ENCODE measurements at places on chromosomes 11 and 22. TPM values are rescaled to one million over a fixed set of nuclear protein-coding genes. Genes with fewer than 3 reads are reported as not detected.

Gene SMIM35
- total RNA-seq: not detected

- no peak for DNase-seq
- H3K27me3 ChIP-seq: no peaks in the 10 kb centered on the region
- no peak overlapping the region for H3K27ac ChIP-seq
These were observed 9.9 kb downstream of the EIF1AD start for GRCh38 chr11:65992056-65992455.

DNA sequence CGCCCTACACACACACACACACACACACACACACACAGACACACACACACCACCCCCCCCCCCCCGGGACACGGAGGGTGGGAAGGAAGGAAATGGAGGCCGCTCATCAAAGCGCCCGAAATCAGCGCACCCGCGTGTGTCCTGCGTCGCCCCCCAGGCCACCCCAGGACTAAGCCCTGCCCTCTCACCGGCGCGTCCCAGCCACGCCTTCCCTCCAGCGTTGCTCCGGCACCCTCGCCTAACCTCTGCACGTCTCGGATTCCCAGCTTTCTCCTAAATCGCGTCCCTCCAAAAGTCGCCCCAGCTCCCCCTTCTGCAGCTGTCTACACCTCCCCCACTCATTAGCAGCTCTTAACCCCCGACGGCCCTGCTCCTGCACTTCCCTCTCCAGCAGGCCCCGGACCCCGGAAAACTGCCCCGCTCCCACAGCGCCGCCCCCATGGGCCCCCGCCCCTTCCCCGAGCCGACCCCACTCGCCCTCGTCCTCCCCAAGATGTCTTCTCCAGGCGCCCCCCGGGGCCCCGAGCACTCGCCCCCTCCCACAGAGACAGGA, 557 bp downstream of the PACSIN2 start:
- peak overlapping the region; percentile 68 for H3K27ac ChIP-seq
- peaks cover 8% of the 10 kb centered on the region for H3K4me1 ChIP-seq
- H3K4me3 ChIP-seq: peak overlapping the region; percentile 88
- H3K36me3 ChIP-seq: no peaks in the 10 kb centered on the region
- DNase-seq: peak; percentile 52
- peaks cover 7% of the 10 kb centered on the region for H3K27me3 ChIP-seq

Gene MS4A14
- total RNA-seq: not detected

DNA sequence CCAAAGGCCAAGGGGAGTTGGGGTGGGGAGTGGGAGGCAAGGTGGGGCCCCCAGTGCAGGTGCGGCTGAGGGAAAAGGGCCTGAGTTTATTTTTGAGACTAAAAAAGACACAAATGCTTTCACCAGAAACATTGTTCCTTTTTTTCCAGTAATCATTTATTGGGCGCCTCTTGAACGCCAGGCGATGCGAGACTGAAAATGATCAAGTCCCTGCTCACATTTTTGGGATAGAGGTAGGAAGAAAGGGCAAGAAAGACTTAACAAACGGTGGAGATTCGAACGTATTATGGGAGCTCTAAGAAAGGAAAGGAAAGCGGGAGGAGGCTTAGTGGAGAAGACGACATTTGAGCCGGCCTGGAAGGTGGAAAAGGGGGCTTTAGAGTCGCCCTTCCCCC, 796 bp upstream of the SF3B2 start:
- peaks cover 22% of the 10 kb centered on the region for H3K4me1 ChIP-seq
- H3K27ac ChIP-seq: peak overlapping the region; percentile 97
- peaks cover 8% of the 10 kb centered on the region for H3K27me3 ChIP-seq
- DNase-seq: no peak

DNA sequence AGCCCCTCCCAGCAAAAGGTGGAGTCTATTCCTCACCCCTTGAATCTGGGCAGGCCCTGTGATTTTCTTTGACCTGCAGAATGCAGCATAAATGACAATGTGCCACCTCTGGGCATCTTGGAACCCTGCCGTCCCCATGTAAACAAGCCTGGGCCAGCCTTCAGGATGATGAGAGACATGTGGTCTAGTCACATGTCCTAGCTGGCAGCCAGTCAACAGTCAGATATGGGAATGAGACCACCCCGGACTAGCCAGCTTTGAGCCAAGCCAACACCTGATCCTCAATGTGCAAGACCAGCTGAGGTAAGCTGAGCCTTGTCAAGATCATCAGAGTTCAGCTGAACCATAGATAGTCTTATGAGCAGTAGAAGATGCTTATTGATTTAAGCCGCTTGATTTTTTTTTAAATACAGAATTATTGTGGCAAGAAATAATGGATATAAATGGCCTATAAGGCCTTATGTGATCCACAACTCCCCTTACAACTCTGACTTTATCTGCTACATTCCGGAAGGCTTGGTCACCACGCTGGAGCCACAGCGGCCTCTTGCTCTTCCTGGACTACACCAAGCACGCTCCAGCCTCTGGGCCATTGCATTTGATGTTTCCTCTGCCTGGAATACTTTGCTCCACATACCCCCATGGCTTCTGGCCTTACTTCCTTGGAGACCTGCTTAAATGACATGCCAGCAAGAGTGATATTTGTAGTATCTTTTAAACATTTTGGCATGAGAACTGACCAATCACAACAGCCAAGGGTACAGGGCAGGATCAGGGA, 225.9 kb upstream of the SESN3 start:
- no peak for DNase-seq
- H3K27ac ChIP-seq: no peak overlapping the region
- H3K4me3 ChIP-seq: no peak overlapping the region
- peaks cover 2% of the 10 kb centered on the region for H3K27me3 ChIP-seq
- no peaks in the 10 kb centered on the region for H3K4me1 ChIP-seq

Gene NDUFA6
- total RNA-seq: 90.1 TPM

Gene OR10AG1
- not detected for total RNA-seq

Gene RASD2
- total RNA-seq: 0.20 TPM

Gene INS
- not detected for total RNA-seq

DNA sequence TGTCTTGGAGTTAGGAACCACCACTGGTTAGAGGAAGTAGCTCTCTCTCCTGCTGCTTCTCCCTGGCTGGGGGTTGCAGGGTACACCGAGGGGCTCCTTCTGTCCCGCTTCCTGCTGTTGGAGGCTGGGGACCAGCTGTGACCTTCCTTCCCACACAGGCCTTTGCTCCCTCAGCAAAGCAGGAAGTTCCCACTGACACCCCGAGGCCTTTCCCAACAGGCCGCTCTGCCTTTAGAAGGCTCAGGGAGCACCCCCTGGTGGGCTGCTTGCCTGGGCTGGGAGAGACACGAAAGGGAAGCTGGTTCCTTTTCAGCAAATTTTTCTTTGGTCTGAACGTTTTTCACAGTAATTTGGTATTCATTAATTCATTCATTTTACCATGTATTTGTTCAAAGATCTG, 527.9 kb upstream of the B3GAT1 start:
- H3K4me3 ChIP-seq: no peak overlapping the region
- H3K27me3 ChIP-seq: peaks cover 2% of the 10 kb centered on the region
- H3K36me3 ChIP-seq: no peaks in the 10 kb centered on the region
- H3K4me1 ChIP-seq: peaks cover 21% of the 10 kb centered on the region
- no peak overlapping the region for H3K27ac ChIP-seq

DNA sequence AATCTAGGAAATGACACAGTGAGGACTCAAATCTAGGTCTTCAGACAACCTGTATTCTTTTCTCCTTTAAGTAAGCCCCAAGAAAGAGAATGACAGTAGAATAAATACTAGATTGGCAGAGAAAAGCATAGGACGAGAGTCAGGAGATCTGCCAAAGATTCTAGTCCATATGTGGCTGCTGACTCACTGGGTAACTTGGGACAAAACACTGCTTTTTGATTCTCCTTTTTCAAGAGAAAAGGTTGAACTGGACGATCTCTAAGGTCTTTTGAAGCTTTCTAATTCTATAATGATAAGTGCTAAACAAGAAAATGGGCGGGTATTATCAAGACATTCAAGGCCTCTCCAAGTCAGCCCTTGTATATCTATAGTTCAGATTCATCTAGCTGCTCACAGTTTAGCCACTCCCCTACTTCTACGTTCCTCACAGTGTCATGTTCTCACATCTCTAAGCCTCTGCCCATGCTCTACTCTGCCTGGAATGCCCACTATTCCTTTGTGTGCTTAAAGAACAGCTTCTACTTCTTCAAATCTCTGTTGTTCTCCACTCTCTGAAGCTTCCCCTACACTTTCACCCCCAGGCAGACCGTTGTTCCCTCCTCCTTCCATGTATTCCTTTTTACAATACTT, 53.0 kb downstream of the RELT start:
- H3K27ac ChIP-seq: no peak overlapping the region
- no peaks in the 10 kb centered on the region for H3K36me3 ChIP-seq
- no peak overlapping the region for H3K4me3 ChIP-seq
- peaks cover 5% of the 10 kb centered on the region for H3K27me3 ChIP-seq

DNA sequence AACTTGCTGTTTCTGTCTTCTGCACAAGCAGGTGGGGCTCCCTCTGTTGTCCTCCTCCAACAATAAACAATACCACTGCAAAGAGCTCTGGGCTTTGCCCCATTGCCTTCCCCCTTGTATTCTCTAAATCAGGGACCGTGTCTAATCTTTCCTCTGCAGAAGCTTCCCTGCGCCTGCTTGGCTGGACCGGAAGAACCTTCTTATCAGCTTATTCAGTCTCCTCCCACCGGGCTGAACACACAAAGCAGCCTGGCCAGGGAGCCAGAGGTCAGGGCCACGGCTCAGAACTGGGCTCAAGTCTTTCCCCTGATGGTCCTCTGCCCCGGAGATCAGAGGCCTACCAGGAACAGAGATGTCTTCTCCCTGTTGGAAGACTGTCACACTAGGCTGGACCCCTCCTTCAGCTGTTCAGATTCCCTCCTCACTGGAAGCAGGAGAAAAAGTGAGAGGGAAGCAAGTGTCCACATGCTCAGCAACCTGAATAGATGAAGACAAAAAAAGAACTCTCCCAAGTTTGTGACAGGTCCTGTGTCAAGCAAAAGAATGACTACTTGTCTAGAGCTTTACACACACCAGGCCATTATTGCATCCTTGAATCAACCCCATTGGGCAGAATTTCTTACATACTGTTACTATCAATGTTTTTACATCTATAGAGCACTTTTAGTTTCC, 63.7 kb downstream of the RAB30 start:
- H3K27me3 ChIP-seq: no peaks in the 10 kb centered on the region
- no peaks in the 10 kb centered on the region for H3K36me3 ChIP-seq
- no peak overlapping the region for H3K4me3 ChIP-seq
- DNase-seq: no peak

Gene TCN2
- total RNA-seq: 4.1 TPM

Gene ACTN3
- total RNA-seq: 2.0 TPM

Gene DCHS1
- 91.5 TPM for total RNA-seq

- peaks cover 12% of the 10 kb centered on the region for H3K4me1 ChIP-seq
- peaks cover 11% of the 10 kb centered on the region for H3K27me3 ChIP-seq
- H3K4me3 ChIP-seq: no peak overlapping the region
- DNase-seq: peak; percentile 70
These were observed 41.0 kb upstream of the EIF3D start for GRCh38 chr22:36569999-36570398.

- H3K27me3 ChIP-seq: peaks cover 2% of the 10 kb centered on the region
- H3K4me1 ChIP-seq: peaks cover 7% of the 10 kb centered on the region
- H3K36me3 ChIP-seq: peaks cover 12% of the 10 kb centered on the region
- H3K4me3 ChIP-seq: no peak overlapping the region
- no peak overlapping the region for H3K27ac ChIP-seq
These were observed 24.7 kb downstream of the PC start for GRCh38 chr11:66933531-66933930.

DNA sequence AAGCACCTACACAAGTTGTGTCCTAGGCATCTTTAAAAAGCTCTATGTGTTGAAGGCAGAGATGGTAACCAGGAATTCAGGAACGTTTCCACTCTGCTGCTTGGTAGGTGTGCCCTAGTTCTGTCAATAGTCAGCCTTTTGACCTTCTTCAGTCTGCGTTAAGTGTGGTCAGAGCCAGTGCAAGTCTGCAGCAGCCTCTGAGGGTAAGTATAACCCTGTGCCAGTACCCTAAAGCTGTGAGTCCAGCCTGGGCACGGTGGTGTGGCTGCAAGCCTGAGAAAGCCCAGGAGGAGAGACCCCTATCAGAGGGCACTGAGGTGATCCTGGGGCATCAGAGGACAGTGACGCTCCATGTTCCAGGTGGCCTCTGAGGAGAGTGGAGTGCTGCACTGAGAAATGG, 76.8 kb upstream of the ADORA2A start:
- H3K36me3 ChIP-seq: peaks cover 14% of the 10 kb centered on the region
- no peak overlapping the region for H3K27ac ChIP-seq
- peaks cover 1% of the 10 kb centered on the region for H3K27me3 ChIP-seq
- no peak overlapping the region for H3K4me3 ChIP-seq

Gene DDB1
- 259 TPM for total RNA-seq

GRCh38 chr11:2825889-2826678, 59.5 kb downstream of the CDKN1C start:
- H3K4me3 ChIP-seq: no peak overlapping the region
- peaks cover 43% of the 10 kb centered on the region for H3K36me3 ChIP-seq
- no peak overlapping the region for H3K27ac ChIP-seq
- H3K4me1 ChIP-seq: peaks cover 3% of the 10 kb centered on the region
- H3K27me3 ChIP-seq: peaks cover 4% of the 10 kb centered on the region
- DNase-seq: peak; percentile 8

- no peak overlapping the region for H3K4me3 ChIP-seq
- peaks cover 2% of the 10 kb centered on the region for H3K27me3 ChIP-seq
- H3K36me3 ChIP-seq: no peaks in the 10 kb centered on the region
- DNase-seq: no peak
- no peak overlapping the region for H3K27ac ChIP-seq
These were observed 436.2 kb upstream of the LARGE1 start for GRCh38 chr22:34356481-34356880.

- no peaks in the 10 kb centered on the region for H3K4me1 ChIP-seq
- no peak overlapping the region for H3K4me3 ChIP-seq
- no peak overlapping the region for H3K27ac ChIP-seq
These were observed 660.5 kb downstream of the NTM start for GRCh38 chr11:132030896-132031295.

GRCh38 chr11:104529906-104530305, 366.0 kb upstream of the PDGFD start:
- no peak for DNase-seq
- no peaks in the 10 kb centered on the region for H3K4me1 ChIP-seq
- no peak overlapping the region for H3K27ac ChIP-seq
- no peak overlapping the region for H3K4me3 ChIP-seq

Gene SLCO2B1
- not detected for total RNA-seq

Gene CTSW
- total RNA-seq: not detected

DNA sequence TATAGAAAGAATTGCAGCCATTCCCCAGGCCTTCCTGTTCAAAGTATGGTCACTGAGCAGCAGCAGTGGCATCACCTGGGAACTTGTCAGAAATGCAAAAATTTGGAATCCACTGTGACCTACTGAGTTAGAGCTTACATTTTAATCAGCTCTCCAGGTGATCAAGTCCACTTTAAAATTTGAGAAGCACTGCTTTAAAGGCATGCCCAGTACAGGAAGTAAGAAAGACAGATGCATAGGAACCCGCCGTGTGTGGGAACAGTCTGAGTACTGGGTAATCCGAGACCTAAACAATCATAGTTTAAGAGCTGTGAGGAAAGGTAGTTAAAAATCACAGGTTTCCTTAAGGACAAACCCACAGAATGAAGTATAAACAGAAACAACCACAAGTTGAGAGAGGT, 462.4 kb downstream of the RAB38 start:
- H3K4me3 ChIP-seq: no peak overlapping the region
- no peaks in the 10 kb centered on the region for H3K27me3 ChIP-seq
- H3K36me3 ChIP-seq: no peaks in the 10 kb centered on the region
